ENCODE measurements at places on chromosomes 3 and 15. TPM values are rescaled to one million over a fixed set of nuclear protein-coding genes. Genes with fewer than 3 reads are reported as not detected.

GRCh38 chr15:91412138-91412928 is 312.3 kb downstream of the SV2B start:
- peaks cover 5% of the 10 kb centered on the region for H3K4me1 ChIP-seq
- no peak for DNase-seq
- H3K4me3 ChIP-seq, result no peak overlapping the region
- no peaks in the 10 kb centered on the region for H3K36me3 ChIP-seq

- no peak for DNase-seq
- no peak overlapping the region for H3K27ac ChIP-seq
- no peak overlapping the region for H3K4me3 ChIP-seq
- H3K36me3 ChIP-seq, result no peaks in the 10 kb centered on the region
- peaks cover 9% of the 10 kb centered on the region for H3K4me1 ChIP-seq
Observed at GRCh38 chr3:20324664-20325478, 138.9 kb upstream of the SGO1 start.

- no peak overlapping the region for H3K27ac ChIP-seq
- no peaks in the 10 kb centered on the region for H3K27me3 ChIP-seq
- peaks cover 39% of the 10 kb centered on the region for H3K36me3 ChIP-seq
- no peaks in the 10 kb centered on the region for H3K4me1 ChIP-seq
- H3K4me3 ChIP-seq, result no peak overlapping the region
- DNase-seq, result no peak
Observed at GRCh38 chr3:64634417-64634816, 53.4 kb downstream of the ADAMTS9 start.

GRCh38 chr3:8576841-8577571 is 67.6 kb downstream of the SSUH2 start:
- H3K36me3 ChIP-seq, result peaks cover 42% of the 10 kb centered on the region
- H3K27me3 ChIP-seq, result no peaks in the 10 kb centered on the region
- H3K4me3 ChIP-seq, result no peak overlapping the region
- H3K27ac ChIP-seq, result no peak overlapping the region
- DNase-seq, result no peak
- no peaks in the 10 kb centered on the region for H3K4me1 ChIP-seq

DNA sequence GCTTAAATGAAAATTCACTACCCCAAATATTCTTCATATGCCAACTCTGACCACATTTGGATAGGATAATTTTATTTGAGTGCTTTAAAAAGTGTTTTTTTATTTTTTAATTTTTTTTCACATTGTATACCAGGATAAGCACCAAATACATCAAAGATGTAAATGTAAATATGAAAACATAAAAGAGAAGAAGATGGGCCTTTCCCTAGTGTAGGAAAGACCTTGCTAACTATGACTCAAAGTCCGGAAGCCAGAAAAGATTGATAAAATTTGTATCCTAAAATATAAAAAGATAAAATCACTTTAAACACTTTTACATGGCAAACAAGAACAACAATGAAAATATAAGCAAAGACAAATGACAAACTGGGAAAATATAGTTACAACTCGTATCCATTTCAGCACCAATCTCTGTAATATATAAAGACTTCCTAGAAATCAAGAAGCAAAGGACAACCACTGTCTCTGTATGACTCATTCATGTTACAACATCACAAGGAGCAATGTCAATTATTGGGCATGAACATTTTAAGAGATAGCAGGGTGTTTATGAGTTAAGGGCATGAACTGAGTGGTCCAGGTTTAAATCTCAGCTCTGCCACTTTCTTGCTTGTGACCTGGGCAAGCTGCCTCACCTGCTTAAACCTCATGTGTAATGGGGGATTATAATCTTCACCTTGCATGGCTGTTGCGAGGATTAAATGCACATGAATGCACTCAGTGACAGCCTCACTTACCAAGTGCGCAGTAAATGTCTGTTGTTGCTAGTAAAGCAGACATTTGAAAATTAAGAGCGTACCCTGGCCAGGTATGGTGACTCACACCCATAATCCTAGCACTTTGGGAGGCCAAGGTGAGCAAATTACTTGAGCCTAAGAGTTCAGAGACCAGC is 25.3 kb upstream of the ARHGEF3 start:
- H3K4me3 ChIP-seq, result no peak overlapping the region
- no peak overlapping the region for H3K27ac ChIP-seq
- H3K36me3 ChIP-seq, result no peaks in the 10 kb centered on the region
- no peaks in the 10 kb centered on the region for H3K27me3 ChIP-seq
- no peak for DNase-seq

DNA sequence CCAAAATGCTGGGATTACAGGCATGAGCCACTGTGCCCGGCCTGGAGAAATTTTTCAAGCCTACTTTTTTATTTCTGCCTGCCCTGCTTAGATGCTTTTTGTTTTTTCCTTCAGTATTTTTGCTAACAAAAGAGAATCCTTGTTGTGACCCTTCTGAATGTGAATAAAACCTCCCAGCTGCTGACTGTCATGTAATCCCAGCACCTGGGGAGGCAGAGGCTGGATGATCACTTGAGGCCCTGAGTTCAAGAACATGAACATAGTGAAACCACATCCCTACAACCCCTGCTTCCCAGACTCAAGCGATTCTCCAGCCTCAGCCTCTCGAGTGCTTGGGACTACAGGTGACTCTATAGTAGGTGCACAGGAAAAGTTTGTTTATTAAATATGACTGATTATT is 84.9 kb downstream of the SOX2 start:
- H3K27ac ChIP-seq, result no peak overlapping the region
- DNase-seq, result no peak
- no peaks in the 10 kb centered on the region for H3K27me3 ChIP-seq
- H3K36me3 ChIP-seq, result no peaks in the 10 kb centered on the region
- peaks cover 7% of the 10 kb centered on the region for H3K4me1 ChIP-seq

GRCh38 chr3:42581400-42581708 is 413 bp downstream of the SEC22C start:
- peaks cover 12% of the 10 kb centered on the region for H3K36me3 ChIP-seq
- peak overlapping the region; percentile 89 for H3K4me3 ChIP-seq
- DNase-seq, result no peak
- H3K4me1 ChIP-seq, result no peaks in the 10 kb centered on the region
- peak overlapping the region; percentile 52 for H3K27ac ChIP-seq

DNA sequence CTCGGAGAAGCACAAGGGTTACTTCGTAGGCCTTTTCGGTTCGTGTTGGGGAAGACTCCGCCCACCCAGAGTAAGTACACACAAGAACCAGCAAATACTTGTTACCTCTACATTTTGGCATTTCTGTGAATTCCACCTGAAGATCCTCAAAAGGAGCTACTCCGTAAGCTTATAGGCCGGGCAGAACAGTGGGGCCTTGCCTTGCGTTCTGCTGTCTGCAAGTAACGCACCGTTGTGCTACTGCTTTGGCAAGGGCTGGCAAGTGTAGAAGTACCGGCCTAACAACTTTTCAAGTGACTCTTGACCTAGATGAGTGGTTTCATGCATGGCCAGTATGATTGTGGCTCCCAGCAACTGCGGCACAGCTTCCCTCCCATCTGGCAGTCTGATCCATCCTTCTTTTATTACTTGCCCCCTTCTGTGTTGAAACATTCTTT is 6.4 kb upstream of the DNAAF4 start:
- no peaks in the 10 kb centered on the region for H3K27me3 ChIP-seq
- H3K4me1 ChIP-seq, result no peaks in the 10 kb centered on the region
- H3K36me3 ChIP-seq, result no peaks in the 10 kb centered on the region
- H3K27ac ChIP-seq, result no peak overlapping the region
- no peak for DNase-seq

DNA sequence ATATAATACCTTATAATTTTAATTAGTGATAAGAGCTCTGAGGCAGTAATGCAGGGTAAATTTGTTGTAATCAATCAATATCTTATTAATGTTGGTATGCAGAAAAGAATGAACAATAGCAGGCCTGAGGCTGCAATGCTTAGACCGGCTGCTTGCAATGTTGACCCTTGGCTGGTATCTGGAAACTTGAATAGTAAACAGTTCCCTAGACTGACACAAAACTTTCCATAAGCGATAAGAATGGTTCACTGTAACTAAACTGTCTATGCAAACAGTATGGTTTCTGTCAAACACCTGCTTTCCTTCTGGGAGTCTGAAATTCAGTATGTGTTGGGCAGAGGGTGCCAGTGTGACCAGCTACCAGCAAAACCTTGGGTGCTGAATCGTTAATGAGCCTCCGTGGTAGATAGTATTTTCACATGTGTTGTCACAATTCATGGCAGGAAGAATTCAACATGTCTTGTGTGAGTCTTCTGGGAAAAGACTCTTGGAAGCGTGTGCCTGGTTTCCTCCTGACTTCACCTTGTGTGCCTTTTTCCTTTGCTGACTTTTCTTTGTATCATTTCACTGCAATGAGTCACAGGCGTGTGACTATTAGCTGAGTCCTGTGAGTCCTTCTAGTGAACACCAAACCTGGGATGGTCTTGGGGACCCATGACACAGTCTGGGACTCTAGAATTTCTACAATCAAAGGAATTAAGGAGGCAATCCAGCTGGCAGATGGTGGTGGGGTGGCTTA is 30.7 kb upstream of the CLRN1 start:
- no peak for DNase-seq
- no peaks in the 10 kb centered on the region for H3K4me1 ChIP-seq
- no peaks in the 10 kb centered on the region for H3K36me3 ChIP-seq
- no peak overlapping the region for H3K27ac ChIP-seq
- H3K27me3 ChIP-seq, result no peaks in the 10 kb centered on the region

GRCh38 chr3:77328690-77329089 is 288.8 kb downstream of the ROBO2 start:
- H3K4me3 ChIP-seq, result no peak overlapping the region
- peaks cover 77% of the 10 kb centered on the region for H3K27me3 ChIP-seq
- H3K36me3 ChIP-seq, result no peaks in the 10 kb centered on the region
- no peak overlapping the region for H3K27ac ChIP-seq

DNA sequence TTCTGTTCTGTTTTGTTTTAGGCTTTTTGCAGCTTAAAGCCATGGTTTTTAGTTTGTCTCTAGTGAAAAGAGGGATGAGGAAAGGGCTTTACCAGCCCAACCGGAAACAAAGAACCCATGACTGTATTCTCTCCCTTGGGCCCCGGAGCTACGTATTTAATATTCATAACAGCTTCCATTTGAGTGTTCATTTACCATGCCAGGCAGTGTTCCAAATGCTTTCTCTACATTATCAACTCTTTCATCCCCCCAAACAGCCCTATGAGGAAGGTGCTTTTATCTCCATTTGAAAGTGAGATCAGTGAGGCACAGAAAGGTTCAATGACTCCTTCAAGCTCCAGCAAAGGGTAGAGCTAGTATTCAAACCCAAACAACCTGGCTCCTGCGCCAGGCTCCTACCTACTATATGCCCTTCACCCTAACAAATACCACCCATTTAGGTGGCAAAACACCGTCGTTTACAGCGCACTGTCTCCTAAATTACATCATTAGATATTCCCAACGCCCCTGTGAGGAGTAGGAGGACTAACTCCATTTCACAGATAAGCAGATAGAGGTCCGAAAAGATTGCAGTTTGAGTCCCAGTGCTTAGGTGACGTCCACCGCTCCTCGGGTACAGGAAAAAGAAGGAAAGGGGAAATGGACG is 27.9 kb downstream of the GTPBP8 start:
- DNase-seq, result no peak
- peak overlapping the region; percentile 92 for H3K27ac ChIP-seq
- H3K27me3 ChIP-seq, result no peaks in the 10 kb centered on the region
- peaks cover 34% of the 10 kb centered on the region for H3K36me3 ChIP-seq

- peak; percentile 12 for DNase-seq
- no peaks in the 10 kb centered on the region for H3K27me3 ChIP-seq
- no peaks in the 10 kb centered on the region for H3K36me3 ChIP-seq
- no peak overlapping the region for H3K27ac ChIP-seq
- H3K4me3 ChIP-seq, result no peak overlapping the region
Observed at GRCh38 chr15:80581976-80582375, 113.1 kb upstream of the ABHD17C start.

- H3K4me3 ChIP-seq, result no peak overlapping the region
- no peaks in the 10 kb centered on the region for H3K36me3 ChIP-seq
- no peaks in the 10 kb centered on the region for H3K27me3 ChIP-seq
- no peaks in the 10 kb centered on the region for H3K4me1 ChIP-seq
- DNase-seq, result no peak
- H3K27ac ChIP-seq, result no peak overlapping the region
Observed at GRCh38 chr15:40538976-40539375, 25.9 kb downstream of the CCDC32 start.

GRCh38 chr3:51568036-51568435 is 29.5 kb downstream of the RAD54L2 start:
- peaks cover 17% of the 10 kb centered on the region for H3K36me3 ChIP-seq
- H3K27ac ChIP-seq, result peak overlapping the region; percentile 30
- H3K4me1 ChIP-seq, result peaks cover 14% of the 10 kb centered on the region
- no peak overlapping the region for H3K4me3 ChIP-seq
- no peak for DNase-seq

DNA sequence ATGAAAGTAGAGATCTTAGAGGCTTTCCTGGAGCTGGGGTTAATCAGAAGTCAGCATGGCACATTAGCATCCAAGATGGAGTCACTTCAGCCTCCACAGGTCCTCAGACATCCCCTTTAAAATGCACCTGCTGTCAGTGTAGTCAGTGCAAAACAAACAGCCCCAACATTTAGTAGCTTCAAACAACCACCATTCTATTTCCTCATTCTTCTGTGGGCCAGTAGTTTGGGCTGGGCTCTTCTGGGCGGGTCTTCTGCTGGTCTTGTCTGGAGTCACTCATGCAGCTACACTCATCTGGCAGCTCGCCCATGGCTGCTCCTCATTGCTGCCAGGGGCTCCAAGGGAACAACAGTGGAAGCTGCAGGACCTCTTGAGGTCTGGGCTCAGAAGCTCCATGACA is 99.9 kb downstream of the TLE3 start:
- no peak overlapping the region for H3K27ac ChIP-seq
- DNase-seq, result no peak
- no peaks in the 10 kb centered on the region for H3K36me3 ChIP-seq
- H3K27me3 ChIP-seq, result no peaks in the 10 kb centered on the region
- H3K4me1 ChIP-seq, result peaks cover 5% of the 10 kb centered on the region

DNA sequence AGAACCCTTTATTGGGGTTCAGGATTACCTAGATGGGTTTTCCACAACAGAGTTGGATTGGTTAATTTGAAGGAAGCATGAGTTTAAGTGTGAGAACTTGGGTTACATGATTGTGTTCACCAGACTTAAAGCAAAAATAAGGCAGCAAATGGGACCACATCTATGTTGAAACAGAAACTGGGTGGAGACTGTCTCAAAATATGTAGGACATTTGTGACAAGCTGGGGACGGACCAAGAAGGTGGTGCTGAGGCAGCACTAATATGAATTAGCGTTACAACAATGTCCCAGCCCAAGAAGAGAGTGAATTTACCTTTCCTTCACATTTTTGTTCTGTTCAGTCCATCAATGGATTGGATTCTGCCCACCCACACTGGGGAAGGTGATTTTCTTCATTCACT is 866 bp upstream of the AADACL2 start:
- no peaks in the 10 kb centered on the region for H3K36me3 ChIP-seq
- no peaks in the 10 kb centered on the region for H3K4me1 ChIP-seq
- H3K4me3 ChIP-seq, result no peak overlapping the region
- H3K27ac ChIP-seq, result no peak overlapping the region

The PRR20G gene
- total RNA-seq, result not detected

The DUOXA2 gene
- not detected for total RNA-seq

The AGBL1 gene
- total RNA-seq, result not detected

The ANKRD63 gene
- total RNA-seq, result not detected

The IL17RE gene
- total RNA-seq, result 1.6 TPM

The ROPN1 gene
- total RNA-seq, result not detected

The DAZL gene
- not detected for total RNA-seq

The MYO5C gene
- 19.1 TPM for total RNA-seq
